ENCODE measurements at places on chromosomes 12 and 14.
A peak's percentile ranks its signal among the peaks of the same experiment; 100 is the strongest.

GRCh38 chr12:102891756-102892155 is 25.3 kb downstream of the PAH start:
- no peak for DNase-seq

DNA sequence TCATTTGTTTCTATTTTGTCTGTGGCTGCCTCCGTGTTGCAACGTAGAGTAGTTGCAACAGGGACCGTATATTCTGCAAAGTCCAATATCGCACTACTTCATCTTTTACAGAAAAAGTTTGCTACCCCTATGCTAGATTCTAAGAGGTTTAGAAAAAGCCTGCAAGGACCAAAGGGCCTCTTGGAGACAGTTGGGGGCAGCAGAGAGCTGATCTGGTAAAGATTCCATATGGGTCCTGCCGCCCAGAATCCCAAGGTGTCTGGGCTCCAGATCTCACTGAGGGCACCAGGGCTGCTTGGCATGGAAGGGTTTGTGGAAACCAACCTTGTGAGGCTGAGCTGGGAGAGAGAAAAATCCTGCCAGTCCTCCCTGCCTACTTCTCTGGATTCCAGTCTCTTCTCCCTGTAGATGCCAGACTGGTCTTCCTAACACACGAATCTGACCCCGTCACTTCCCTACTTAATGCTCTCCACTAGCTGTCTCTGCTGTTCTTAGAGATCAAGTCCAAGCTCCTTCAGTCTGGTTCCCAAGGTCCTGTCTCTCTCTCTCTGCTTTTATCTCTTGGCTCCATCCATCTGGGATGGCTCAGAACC is 74.6 kb downstream of the GLRX5 start:
- peak; percentile 53 for DNase-seq

DNA sequence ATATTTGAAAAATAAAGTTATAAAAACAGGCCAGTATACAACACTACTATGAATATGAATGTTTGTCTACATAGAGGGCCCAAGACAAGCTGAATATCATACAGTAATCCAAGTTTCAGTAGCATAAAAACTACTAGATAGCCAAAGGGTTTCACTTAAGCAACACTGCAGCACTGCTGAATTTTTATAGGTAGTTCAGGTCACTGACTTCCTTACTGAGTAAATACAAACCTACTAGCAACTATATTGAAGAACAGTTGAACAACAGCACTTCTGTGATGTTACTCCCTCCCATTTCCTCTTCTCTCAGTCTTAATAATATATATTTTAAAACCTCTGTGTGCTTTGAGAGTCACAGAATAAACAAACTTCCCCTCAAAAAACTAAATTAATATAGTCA is 42.7 kb downstream of the GTF2A1 start:
- no peak for DNase-seq

- DNase-seq: no peak
Observed at GRCh38 chr12:80219345-80219744, 120.0 kb downstream of the OTOGL start.

- no peak for DNase-seq
Observed at GRCh38 chr12:119594399-119594730, 791 bp downstream of the TMEM233 start.

- no peak for DNase-seq
Observed at GRCh38 chr12:113097716-113098440, 37.7 kb downstream of the RASAL1 start.

GRCh38 chr12:25459541-25459951 is 93.5 kb downstream of the LMNTD1 start:
- no peak for DNase-seq

DNA sequence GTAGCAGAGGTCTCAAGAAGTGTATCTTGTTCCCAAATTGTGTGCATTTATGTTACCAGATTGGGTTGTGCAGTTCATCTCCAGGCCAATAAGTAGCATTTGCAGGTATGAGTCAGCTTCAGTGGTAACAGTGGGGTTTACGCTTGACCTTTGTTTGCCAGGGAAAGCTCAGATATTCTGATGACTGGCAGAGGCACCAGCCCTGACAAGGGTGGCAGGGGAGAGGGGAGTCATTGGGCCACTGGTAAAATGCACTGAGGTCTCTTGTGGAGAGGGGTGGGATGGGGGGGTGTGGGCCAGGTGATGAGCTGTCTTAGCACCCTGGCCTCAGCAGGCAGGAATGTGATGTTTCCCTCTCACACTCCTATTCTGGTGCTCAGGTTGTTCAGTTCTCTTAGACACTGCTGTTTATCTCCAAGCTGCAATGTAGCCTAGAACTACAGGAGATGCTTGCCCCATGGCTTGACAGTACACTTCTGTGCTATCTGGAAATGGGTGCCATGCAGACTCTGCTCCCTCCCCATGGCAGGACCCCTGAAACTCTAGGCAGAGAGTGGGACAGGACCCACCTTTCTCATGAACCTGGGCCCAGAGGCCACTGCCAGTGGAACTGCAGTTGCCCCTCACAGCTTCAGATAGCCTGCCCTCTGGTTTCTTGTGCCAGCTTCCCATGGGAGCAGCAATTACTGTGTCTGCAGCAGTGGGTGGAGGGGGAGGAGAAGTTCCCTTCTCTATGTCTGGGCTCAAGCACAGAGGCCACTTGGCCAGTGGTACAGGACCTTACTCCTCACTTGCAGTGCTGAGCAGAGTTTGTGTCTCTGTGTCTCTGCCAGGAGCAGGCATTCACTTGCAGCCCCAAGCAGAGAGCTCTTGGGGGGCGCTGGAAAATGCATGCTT is 31.9 kb downstream of the USP15 start:
- DNase-seq: no peak

DNA sequence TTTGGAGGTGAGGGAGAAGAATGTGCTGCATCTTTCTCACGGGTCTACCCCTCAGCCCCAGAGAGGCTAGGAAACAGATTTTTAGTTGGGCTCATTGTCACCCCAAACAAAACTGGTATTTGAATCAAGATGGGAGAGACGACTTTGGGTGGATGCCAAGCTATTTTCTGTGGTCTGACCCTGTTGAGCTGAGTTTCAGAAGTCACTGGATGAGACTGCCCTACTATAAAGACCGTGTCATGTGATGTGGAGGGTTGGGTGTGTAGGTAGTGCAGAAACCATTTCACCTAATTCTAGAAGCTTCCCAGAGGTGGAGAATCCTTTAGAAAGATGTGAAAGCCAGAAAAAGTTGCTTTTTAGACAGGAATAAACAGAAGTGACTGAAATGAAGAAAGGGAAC is 60.2 kb downstream of the IFT43 start:
- DNase-seq: no peak

DNA sequence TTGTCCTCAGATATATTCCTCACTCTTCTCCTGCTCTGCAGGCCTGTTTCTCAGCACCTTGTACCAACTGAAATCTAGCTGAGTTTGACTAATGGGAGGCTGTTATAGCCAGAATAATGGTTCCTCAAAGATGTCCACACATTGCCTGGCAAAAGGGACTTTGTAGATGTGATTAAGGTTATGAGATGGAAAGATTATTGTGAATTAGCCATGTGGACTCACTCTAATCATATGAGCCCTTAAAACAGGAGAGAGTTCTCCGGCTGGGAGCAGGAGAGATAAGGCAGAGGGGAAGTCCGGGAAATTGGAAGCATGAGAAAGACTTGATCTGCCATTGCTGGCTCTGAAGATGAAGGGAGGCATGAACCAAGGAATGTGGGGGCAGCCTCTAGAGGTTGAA is 40.0 kb upstream of the KTN1 start:
- DNase-seq: no peak

DNA sequence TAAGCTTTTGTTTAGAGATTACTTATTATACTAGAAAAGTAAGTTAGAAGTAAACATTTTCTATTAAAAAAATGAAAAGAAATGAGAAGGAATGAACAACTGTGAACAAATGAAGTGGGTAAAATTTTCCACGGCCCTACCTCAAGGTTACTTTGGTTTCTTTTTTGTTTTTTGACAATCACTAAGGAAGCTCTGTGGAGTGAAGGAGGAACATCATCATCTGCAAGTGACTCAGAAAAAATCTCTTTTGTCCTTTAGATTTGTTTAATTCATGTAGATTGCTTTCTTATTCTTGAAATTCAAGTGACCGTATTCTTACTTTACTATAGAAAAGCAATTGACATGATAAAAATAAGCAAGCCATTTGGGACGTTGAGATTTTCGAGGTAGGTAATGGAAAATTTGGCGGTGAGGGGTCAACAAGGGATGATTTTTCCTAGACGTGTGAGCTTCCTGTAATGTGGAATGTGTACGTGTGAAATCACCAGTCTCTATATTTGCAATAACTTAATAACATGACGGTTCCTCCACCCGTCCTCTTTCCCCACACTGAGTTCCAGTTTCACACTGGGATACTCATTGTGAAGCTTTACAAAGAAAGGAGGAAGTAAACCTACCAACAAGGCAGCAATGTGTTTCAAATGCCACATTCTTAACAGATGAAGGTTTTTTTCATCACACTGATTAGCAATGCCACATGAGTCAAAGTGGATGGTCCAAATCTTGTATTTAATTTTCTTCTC is 62.3 kb upstream of the EGLN3 start:
- no peak for DNase-seq

DNA sequence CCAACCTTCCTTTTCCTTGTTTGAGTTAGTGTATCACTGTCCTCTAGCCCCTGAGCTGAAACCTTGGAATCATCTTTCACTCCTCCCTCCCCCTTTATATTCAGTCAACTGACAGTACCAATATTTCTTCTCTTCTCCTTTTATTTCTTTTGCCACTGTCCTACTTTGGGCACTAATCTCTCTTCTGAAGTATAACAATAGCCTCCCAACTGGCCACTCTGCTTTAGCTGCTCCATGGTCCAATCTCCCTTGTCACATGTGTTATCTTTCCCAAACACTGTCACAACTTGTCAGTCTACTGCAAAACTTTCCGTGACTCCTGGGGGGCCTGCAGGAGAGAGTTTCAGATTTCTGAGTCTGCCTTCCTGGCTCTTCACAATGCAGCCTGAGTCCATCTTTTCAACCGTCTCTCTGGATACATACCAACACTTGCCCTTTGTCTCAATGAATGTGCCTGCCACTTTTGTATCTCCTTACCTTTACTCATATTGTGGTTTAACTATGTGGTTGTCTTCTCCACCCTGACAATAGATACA is 471.2 kb downstream of the DIO2 start:
- no peak for DNase-seq

Measured in neural crest cell (in vitro differentiated cells).